ENCODE measurements at places on chromosomes 7 and 10.

GRCh38 chr7:10122551-10123100 lies 851.0 kb upstream of the PHF14 start:
- DNase-seq: no peak

GRCh38 chr7:131972251-131972650 lies 415.8 kb upstream of the PODXL start:
- no peak for DNase-seq

- no peak for DNase-seq
Measured at GRCh38 chr7:83648464-83649241, at the start of gene SEMA3E. Gene SEMA3E (minus strand): TSS chr7:83649139.

- DNase-seq: peak; percentile 6
Measured at GRCh38 chr10:5971886-5972285, 5.5 kb downstream of the IL15RA start.

DNA sequence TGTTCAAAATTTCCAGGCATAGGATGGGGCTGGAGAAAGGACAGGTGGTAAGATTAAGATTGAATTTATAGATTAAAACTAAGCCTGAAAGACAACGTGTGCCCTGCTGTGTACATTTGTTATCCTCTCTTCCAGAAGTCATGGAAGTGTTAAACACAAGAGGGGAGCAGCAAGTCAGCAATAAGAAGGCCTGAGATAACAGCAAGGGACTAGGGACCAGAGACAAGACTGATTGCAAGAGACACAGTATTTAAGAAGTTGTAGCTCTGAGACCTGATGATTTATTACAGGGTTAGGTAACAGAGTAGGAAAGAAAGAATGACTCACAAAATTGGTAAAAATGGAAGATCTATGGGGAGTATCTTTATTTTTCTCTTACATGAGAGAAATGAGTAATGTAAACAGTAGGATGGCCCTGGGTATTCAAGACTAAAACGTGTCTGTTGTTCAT lies 55.7 kb upstream of the COL1A2 start:
- DNase-seq: no peak

DNA sequence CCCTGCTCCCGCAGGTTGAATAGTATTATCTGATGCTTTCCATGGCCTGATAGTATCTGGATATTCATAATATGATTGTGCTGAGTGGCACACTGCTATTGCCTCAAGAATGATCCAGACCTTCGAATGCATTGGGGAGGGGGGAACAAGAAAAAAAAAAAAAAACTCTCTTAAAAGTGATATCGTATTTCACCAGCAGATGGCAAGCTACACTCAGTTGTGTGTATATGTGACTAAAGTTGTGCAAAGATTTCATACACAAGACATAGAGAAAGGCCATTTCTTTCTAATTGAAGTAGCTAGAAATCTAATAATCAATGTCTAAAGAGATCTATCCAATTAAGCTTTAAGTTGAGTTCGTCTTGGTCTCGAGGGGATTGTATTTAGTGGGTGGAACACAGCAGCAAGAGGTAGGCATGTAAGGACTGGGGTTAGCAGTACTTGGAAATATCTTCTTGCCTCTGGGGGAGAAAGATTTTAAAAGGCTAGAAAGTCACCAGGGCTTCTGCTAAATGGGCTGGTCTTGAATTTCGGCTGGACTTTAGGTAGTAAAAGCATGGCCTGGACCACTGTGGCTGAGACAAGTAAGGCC lies 15.3 kb downstream of the SFRP4 start:
- peak; percentile 26 for DNase-seq

GRCh38 chr7:106731187-106731586 lies 70.2 kb upstream of the CCDC71L start:
- DNase-seq: peak; percentile 47

- DNase-seq: no peak
Measured at GRCh38 chr10:17836942-17837341, 27.8 kb downstream of the MRC1 start.

DNA sequence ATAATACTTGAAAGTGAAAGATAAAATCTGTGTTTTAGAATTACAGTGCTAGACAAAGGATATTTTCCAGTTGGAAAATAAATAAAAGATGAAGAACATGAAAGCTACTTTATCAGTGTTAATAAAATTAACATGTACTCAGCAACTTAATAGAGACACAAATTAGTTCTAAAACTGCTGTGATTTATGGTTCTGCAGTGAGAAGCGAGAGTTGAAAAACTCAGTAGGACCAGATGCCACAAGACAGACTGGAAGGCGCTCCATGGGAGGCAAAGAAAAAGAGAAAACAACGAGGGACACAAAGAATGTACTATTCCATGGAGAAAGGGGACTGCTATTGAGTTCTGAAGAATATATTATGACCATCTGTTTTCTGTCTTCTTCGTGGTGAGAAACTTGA lies 590.4 kb downstream of the PHTF2 start:
- no peak for DNase-seq

DNA sequence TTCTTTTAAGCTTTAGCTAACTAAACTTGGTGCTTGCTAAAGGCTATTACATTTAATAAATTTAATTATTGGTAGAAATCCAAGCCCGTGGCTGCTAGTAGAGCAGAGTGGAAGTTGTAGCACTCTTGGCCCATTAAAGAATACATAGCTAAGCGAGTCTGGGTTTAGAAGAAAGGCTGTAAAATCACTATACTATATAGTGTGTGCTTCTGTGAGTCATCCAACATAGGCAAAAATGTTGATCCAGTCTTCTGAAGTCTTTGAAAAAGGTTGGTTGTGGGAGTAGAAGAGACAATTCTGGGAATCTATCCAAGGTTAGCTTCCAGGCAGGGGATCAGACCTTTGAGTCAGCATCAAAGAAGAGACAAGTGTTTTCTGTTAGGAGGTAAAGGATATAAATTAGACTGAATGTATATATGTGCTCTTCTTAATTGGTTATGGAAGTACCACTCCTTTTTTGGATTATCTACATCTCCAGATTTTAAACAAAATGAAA lies 664.2 kb downstream of the NXPH1 start:
- no peak for DNase-seq

DNA sequence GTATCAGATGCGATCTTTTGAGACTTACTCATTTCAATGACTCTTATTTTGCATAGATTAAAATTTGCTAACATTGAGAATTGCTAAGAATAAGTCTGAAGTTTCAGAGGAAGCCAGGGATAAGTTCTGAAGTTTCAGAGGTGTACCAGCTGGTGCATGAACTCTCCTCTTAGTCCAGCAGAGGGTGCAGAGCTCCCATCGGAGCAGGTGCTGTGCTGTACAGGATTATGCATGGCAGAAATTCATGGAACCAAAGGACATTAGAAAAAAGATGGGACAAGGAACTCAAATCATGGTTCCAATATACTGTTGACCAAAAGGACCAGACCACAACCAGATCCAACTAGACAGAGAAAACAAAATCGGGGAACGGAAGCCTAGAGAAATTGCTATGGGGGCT lies 41.9 kb downstream of the MGAM2 start:
- no peak for DNase-seq

GRCh38 chr10:79069325-79070080 lies 737 bp downstream of the ZMIZ1 start:
- peak; percentile 75 for DNase-seq

- DNase-seq: no peak
Measured at GRCh38 chr10:31650010-31650409, 278.6 kb downstream of the ARHGAP12 start.

GRCh38 chr7:6648815-6649104 lies 11.6 kb downstream of the ZNF316 start:
- DNase-seq: no peak

DNA sequence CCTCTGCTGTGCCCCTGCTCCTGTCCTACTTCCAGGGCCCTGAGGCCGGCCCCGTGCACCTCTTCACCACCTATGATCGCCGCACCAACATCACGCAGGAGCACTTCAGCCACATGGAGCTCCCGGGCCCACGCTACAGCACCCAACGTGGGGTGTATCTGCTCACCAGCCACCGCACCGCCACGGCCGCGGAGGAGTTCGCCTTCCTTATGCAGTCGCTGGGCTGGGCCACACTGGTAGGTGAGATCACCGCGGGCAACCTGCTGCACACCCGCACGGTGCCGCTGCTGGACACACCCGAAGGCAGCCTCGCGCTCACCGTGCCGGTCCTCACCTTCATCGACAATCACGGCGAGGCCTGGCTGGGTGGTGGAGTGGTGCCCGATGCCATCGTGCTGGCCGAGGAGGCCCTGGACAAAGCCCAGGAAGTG lies 1.8 kb downstream of the RBP3 start:
- DNase-seq: no peak

GRCh38 chr10:10513898-10514297 lies 503.8 kb upstream of the CELF2 start:
- no peak for DNase-seq

- no peak for DNase-seq
Measured at GRCh38 chr10:10326116-10326515, 691.6 kb upstream of the CELF2 start.

- DNase-seq: peak; percentile 10
Measured at GRCh38 chr10:69636626-69637605, 6.9 kb downstream of the FAM241B start.

DNA sequence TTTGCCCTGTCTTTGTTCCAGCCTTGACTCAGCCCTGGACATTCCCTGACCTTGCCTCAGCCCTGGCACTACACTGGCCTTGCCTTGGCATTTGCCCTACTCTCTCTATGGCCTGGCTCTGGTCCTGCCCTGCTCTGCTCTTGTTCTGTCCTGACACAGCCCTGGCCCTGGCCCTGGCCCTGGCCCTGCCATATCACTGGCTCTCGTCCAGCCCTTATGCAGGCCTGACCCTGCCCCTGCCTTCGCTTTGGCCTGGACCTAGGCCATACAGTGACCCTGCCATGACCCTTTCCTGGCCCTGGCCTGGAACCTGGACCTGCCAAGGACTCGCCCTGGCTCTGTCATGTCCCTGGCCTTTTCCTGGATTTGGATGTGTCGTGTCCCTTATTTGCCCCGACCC lies 646.0 kb downstream of the ZNF37A start:
- no peak for DNase-seq

- no peak for DNase-seq
Measured at GRCh38 chr10:78602201-78602932, 466.4 kb upstream of the ZMIZ1 start.

DNA sequence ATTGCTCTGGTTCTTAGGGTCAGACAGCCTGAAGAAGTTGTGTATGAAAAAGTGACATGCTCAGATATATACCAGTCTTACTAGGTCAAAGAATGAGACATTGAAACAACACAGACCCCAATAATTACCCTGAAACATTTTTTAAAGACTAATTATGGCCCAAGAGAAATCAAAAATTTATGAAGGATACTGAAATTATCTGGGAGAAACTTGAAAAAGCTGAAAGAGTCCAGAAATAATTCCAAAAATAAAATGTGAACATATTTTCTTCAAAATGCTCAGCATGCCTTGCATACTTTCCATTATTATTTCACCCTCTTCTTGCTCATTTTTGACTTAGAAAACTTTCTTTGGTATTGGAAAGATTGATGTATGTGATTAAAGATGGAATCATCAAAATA lies 198.9 kb upstream of the CCDC6 start:
- no peak for DNase-seq

GRCh38 chr7:82194016-82194643 lies 249.4 kb downstream of the CACNA2D1 start:
- DNase-seq: no peak

- no peak for DNase-seq
Measured at GRCh38 chr10:16314259-16314658, 122.6 kb upstream of the PTER start.

DNA sequence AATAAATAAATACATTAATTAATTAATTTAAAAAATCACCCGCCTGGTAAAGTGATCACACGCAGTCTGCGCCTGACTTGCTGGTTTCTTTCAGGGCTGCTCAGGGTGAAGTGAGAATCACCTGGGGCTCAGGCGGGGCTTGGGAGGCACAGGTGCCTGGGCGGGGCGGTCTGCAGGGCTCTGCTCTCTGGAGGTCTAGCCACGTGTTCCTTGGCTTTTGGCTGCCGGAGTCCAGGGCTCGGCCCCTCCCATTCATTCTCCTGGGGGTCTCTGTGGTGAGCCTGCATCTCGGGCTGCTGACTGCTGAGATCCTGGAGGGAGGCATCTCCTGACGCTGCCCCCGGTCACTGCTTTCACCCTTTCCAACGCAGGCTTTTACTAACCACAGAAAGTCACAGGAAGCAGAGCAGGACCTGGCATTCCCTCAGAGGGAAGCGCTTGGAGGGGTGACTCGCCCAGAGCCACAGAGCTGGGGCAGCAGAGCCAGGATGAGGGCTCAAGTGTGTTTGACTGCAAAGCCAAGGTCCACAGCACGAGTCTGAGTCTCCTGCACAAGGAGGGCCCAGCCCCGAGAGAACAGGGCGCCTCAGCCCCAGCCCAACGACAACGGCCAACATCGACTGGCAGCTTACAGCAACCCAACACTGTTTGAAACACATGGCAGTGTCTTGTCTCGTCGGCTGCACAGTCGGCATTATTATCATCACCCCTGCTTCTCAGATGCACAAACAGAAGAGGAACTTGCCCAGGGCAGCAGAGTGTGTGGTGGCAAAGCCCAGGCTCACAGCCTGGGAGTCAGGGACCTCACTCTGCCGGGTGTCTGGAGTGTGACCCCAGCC lies 22.4 kb upstream of the MNX1 start:
- DNase-seq: no peak

- peak; percentile 62 for DNase-seq
Measured at GRCh38 chr10:73644015-73644743, 2.9 kb upstream of the MYOZ1 start.

- no peak for DNase-seq
Measured at GRCh38 chr10:113718969-113719822, 32.3 kb upstream of the PLEKHS1 start.

DNA sequence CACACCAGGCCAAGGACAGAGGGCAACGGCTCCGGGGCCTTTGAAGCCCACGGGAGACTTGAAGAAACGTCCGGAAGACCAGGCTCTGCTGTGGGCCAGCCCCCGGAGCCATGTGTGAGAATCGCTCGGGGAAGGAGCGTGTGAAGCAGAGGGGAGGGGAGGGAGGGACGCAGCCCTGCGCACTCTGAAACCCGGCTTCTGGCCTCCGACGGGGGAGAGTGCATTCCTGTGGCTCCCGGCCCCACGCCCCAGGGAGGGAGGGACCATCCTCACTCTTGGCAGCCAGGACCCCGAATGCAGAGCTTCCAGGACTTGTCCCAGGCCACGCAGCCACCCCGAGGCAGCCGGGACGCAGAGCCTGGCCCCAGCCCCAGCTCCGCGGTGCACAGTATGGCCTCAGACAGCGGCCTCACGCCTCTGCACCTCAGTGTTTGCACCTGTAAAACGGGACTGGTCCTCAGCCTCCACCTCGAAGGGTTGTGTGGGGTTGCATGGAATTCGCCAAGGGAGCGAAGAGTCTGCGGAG lies 67.4 kb downstream of the PDGFA start:
- no peak for DNase-seq

DNA sequence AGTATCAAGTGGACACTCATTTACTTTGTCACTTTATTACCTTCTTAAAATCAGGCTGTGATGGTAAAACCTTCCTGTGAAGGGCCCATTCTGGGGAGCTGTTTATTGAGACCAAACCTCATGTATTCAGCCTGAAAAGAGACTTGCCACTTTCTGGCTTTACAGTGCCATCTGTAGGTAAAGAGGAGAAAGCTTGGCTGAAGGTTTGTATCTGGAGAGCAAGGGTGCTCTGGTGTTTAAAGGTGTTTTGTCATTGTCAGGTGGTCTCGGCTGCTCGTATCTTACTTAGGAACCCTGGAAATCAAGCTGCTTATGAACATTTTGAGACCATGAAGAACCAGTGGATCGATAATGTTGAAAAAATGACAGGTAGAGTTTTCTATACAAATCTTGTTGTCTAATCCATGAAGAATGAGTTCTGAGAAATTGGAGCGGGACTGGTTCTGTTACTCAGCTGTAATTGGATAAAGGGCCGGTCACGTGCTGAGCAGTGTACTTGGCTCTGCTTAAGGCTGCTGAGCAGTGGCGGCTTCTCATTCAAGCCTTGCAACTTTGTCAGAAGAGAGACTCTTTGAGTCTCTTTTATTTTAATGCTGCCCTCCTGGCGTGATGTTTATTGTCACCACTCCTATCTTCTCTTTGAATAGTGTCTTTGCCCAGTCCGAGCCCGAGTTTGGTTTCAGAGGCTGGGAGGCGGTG lies 46.9 kb downstream of the AP3M1 start:
- peak; percentile 13 for DNase-seq
